T-helper 2 cell (primary cell): ENCODE measurements at places on chromosomes 12 and 14.
A peak's percentile ranks its signal among the peaks of the same experiment; 100 is the strongest.

DNA sequence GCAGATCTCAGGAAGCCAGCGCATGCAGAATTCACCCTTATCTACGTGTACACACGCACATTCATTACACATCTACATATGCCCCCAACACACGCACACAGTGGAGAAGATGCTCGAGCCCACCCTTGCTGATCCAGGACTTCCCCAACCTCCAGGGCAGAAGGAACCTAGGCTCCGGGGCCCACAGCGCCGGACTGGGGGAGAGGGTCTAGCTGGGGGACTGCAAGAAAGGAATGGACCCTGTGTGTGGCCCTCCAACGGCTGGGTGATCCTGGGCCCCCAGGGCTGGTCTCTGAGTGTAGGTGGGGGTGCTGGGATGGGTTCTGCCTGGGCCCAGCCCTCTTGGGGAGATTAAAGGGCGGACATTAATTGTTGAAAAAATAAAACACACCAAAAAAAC, 128.1 kb upstream of the C14orf180 start:
- DNase-seq: no peak

DNA sequence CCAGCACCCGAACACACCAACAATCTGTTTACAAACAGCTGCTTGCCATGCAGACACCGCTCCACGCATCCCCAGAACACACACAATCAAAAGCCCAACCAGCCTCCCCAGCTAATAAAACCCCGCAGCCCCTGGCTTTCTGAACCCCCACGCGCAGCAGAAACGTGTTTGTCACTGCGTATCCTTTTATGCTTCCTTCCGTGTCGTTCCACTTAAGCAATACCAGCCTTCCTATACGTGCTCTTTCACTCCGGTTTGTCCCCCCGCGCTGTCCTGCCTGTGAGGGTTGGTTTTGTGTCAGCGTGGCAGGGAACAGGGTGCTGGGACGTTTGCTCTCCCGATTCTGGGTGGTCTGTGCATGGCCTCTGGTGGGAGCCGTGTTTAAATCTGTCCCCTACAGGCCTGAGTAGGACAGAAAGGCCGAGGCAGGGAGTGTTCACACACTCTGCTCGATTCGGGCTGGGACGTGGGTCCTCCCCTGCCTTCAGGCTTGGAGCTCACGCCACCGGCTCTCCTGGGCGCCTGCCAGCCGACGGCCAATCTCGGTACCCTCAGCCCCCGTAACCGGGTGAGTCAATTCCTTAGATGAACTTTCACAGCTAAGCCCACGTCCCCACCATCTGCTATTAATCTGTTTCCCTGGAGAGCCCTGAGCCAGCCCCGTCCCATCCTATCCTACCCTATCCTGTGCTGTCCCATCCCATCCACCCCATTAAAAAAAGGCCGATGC, 60.0 kb downstream of the NOC4L start:
- DNase-seq: no peak

DNA sequence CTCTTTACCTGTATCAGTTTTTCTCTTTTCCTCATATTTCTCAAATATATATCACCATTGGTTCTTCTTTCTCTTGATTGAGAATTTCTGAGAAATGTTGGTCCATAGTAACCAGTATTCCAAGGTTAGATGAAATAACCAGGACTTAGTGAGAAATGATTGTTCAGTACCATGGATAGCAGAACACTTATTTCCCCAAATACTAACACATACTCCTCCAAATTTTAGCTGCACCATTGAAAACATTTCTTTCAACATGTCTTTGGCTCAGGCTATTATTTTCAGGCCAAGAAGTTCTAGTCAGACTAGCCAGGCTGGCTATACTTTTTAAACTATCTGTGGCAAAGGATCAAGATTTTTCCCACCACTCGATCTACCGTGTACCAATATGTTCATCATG, 113.3 kb downstream of the PTPRO start:
- DNase-seq: no peak

DNA sequence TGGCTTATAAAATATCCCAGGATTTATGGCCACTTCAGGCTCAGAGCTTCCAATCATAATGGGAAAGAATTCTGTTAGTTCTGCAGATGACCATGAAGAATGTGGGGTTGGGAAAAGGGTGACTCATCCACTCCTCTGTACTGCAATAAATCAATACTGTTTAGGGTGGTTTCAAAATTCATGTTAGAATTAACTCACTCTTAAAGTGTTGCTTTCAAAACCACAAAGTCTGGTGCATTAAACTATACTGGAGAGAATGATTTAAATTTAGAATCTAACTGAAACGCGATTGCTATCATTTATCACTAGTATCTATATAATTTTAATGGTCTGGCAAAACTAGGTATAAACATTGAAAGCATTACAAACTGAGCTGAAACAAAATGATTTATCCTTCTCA, 798 bp downstream of the CCDC198 start:
- DNase-seq: no peak

DNA sequence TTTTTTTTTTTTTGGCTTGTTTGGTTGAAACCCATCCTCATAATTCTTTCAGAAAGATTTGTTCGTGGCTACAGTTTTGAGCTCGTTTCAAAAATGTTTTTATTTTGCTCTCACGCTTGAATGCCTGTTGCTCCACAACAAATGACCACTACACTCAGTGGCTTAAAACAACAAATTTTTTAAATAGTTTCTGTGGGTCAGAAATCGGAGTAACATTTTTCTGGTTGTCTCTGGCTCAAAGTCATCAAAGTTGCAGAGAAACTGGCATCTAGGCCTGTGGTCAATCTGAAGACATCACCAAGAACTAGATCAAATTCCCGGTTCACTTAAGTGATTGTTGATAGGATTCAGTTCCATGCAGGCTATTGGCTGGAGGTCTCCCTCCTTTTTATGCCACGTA, 560.0 kb downstream of the SNAPC1 start:
- no peak for DNase-seq

GRCh38 chr14:48936362-48936761, 649.8 kb downstream of the RPS29 start:
- DNase-seq: no peak

DNA sequence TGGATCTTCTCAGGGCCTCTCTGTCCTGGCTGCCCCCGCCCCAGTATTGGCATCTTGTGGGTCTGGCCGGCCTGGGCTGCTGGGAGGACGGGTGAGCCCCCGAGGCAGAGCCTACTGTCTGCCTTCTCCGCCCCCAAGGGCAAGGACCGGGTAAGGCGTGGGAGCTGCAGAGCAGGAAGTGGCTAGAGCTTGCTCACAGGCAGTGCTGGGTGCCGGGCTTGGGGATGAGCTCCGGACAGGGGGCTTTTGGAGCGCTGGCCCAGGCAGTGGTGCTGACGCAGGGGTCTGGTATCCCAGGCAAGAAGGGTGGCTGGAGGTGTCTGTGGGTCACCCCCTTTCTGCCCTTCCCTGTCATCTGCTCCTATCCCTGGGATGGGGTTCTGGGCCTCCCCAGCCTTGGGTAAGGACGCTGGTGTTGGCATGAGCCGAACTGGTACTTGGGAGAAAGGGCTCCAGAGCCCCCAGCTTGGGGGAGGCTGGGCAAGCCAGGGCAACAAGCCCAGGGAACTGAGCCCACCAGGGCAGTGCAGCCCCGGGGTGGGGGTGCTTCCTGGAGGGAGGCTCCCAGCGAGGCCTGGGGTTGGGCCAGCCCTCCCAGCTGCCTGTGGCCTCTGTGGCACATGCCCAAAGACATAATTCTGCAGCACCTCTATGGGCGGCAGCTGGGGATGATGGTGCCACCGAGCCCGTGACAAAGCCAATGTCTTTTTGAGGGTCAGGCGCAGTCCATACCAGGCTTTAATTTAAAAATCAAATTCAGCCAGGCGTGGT, 126.3 kb downstream of the KIF26A start:
- DNase-seq: no peak

- DNase-seq: no peak
Observed at GRCh38 chr14:102491366-102491765, 18.2 kb downstream of the ANKRD9 start.

DNA sequence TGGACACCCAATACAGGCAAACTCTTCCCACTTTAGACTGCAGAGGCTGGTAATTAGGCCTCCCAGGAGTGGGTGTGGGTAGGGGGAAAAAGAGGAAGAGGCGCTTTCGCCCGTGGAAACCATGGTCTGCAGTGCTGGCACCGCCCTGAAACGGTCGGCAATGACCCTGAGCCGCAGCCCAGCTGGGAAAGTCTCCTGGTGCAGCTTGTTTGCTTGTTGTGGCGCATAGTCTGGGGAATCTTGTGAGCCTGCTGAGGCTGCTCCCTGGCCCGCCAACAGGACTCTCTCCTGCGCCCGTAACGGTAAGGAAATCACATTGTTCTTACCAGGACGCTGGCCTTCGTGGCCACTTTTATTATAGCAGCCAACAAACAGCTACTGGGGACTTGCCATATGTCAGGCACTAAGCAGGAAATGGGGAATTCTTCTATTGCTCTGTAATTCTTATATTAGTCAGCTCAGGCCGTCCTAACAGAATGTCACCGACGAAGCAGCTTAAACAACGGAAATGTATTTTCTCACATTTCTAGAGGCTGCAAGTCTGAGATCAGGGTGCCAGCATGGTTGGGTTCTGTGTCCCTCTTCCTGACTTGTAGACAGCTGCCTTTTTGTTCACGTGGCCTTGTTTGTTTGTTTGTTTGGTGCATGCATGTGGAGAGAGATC, 52.5 kb upstream of the RIN3 start:
- peak; percentile 33 for DNase-seq

DNA sequence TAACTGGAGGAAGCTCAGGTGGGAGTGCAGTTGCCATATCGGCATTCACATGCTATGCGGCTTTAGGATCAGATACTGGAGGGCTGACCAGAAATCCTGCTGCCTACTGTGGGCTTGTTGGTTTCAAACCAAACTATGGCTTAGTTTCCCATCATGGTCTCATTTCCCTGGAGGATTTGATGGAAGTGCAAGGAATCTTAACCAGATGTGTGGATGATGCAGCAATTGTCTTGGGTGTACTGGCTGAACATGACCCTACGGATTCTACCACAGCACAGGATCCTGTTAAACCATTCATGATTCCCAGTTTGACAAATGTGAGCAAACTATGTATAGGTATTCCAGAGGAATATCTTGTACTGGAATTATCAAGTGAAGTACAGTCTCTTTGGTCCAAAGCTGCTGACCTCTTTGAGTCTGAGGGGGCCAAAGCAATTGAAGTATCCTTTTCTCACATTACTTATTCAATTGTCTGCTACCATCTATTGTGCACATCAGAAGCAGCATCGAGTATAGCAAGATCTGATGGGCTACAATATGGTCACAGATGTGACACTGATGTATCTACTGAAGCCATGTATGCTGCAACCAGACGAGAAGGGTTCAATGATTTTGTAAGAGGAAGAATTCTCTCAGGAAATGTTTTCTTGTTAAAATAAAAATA, 42.9 kb downstream of the RALGAPA1 start:
- no peak for DNase-seq
